Epithelial cell of proximal tubule (primary cell): ENCODE measurements at places on chromosomes 4 and X.

GRCh38 chr4:138500869-138501268 lies 258.7 kb upstream of the SLC7A11 start:
- DNase-seq: no peak

DNA sequence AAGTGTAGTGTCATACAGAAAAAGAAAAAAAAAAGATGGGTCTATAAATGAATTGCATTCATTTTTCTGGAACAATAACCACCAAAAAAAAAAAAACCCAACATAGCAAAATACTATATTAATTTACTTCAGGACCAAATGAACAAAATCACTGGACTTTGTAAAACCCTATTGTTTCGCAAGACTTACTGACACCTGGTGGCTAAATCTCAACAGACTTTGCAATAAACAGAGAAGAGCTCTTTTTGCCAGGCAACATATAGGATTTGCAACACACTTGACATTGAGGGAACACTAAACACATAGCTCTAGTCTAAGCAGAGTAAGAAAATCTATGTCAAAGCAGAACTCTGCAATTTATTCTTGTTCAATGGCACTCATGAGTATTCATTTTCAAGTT lies 990.2 kb downstream of the STPG2 start:
- DNase-seq: peak; percentile 2

DNA sequence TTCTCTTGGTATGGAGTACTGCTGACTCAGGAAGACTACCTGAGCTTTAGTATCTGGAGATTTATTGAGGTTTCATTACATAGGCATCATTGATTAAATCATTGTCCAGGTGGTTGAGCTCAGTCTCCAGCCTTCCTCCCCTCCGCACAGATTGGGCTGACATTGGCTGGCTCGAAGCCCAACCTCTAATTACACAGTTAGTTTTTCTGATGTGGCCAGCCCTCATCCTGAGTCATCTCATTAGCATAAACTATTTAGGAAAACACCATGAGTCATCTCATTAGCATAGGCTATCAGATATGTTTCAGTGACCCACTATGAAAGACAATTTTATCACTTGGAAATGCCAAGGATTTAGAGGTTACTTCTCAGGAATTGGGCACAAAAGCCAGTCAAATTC lies 93.9 kb upstream of the ANKRD50 start:
- DNase-seq: peak; percentile 63

- DNase-seq: no peak
These were observed 39.4 kb upstream of the GPC3 start for GRCh38 chrX:134024686-134025377.

DNA sequence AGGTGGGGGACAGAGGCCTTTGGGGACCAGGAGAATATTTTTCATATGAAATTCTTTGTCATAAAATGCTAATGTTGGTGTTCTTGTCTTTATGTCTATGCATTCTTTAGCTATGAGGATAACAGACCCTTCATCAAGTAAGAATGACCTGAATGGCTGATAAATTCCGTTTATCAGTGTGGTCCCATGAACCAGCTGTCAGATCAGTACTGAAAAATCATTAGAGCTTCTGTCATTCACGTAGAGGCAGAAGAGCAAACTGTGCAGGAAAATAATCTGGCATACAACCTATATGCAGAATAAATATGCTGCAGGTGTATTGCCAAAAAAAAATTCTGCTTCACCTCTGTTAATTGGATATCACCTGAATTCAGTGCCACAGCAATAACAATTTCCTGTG lies 828.6 kb downstream of the ADGRL3 start:
- no peak for DNase-seq

DNA sequence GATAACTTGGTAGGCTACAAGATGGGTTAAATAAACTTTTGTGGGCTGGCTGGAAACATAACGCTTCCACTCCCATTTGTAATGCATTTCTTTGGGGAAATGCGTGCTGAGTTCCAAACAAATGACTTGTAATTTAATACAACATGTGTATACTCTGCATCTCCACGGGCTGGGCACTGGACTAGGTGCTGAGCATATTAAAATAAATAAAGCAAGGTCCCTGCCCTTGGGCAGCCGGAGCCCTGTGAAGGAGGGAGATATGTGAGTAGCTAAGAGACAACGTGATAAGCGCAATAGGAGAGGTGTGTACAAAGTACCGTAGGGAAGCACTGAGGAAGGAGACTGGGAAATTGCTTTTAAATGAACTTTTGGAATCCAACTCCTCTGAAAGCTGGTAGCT lies 147.2 kb upstream of the RBPJ start:
- DNase-seq: no peak

- DNase-seq: no peak
These were observed 28.9 kb upstream of the CAMK2D start for GRCh38 chr4:113790478-113790877.

DNA sequence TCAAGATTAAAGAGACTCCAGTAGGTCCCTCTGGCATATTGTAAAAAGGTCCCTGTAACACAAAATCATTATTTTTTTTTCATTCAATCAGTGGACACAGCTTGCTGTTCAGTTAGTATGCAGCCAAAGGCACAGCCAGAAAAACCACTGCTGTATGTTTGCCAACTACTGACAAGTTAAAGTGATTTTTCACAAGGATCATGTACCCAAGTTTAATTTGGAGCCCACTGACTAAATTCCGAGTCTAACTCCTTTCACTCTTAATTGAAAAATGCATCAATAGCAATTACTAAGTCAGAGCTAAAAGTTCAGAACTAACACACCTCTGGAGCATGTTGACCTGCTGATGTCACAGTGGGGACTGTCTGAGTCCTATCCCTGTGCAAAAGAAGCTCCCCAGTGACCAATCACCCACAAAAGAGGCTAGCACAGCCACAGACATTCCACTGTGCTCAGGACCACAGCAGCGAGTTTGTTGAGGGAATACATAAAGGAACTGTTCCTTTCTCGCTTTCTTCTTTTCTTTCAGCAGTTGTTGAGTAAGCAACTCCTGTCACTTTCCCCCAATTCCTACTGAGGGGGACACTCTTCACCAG lies 60.4 kb downstream of the STX18 start:
- no peak for DNase-seq

DNA sequence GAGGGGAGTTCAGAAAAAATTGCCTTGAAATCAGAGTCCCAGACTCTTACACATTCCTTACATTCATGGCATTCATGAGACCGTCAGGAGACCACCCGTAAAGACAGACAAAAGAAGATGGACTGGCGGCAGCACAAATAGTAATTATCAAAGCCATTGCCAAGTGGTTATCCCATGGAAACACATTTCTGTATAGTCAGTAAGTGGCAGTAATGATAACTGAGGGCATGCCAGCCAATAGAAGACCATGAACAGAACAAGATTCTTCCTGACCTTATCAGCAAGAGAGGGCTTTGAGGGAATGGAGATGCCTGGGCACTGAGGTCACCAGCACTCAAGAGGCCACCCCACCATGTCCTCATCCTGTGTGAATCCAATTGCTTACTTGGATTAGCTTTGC lies 121.7 kb upstream of the HCCS start:
- no peak for DNase-seq

DNA sequence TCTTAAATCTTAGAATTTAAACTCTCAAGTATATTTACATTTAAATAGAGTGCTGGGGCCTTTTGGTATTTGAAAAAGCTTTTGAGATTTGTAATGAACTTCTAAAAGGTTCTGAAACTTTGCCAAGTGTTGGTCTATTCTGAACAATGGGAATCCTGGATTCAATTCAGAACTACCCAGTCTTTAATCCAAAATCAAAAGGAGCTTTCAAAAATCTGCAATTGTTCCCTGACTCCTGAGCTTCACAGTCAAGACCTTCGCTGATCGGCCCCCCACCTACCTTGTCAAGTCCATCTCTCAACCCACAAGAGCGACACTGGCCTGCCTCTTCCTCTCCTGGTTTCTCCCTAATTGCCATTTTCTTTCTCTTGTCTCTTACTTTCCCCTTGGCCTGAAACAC lies 666.1 kb upstream of the BOD1L1 start:
- DNase-seq: no peak

- no peak for DNase-seq
These were observed 62.1 kb upstream of the LANCL3 start for GRCh38 chrX:37509349-37509748.

DNA sequence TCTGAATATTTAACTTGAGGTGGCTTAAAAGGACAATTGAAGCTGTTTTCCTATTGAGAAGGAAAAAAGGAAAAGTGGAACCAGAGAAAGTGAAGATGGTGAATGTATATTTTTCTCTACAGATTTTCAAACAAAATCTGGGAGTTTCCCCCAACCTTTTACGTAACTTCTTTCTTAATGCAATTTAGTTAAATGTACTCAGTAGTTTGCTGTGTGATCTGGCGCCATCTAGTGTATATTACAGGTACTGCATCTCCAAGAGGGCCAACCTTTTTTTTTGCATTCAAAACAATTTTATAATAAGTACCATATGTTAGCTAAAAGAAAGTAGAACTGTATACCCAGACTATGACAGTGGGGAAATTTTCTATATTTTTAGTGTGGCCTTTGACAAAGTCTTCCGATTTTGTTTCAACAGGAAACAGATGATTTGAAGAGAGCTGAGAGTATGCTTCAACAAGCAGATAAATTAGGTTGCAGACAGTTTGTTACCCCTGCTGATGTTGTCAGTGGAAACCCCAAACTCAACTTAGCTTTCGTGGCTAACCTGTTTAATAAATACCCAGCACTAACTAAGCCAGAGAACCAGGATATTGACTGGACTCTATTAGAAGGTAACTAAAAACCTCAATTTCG lies 82.0 kb downstream of the PLS3 start:
- no peak for DNase-seq

DNA sequence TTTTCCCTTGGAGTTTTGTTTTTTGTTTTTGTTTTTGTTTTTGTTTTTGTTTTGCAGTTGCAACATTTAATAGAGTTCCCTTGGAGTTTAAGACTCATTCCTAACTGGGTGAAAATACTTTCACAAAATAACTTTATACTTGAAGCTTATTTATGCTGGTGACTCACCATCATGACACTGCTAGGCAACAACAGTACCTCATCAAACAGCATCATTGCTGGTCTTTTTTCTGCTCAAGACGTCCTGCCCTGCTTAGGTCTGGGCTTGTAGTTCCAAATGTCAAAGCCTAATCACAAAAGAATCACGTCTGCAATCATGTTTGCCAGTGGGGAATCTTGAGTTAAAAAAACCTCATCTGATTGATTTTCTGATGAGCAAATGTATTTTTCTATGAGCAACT lies 105.7 kb upstream of the PRPS2 start:
- DNase-seq: no peak

GRCh38 chr4:18318682-18319388 lies 297.3 kb upstream of the LCORL start:
- no peak for DNase-seq

DNA sequence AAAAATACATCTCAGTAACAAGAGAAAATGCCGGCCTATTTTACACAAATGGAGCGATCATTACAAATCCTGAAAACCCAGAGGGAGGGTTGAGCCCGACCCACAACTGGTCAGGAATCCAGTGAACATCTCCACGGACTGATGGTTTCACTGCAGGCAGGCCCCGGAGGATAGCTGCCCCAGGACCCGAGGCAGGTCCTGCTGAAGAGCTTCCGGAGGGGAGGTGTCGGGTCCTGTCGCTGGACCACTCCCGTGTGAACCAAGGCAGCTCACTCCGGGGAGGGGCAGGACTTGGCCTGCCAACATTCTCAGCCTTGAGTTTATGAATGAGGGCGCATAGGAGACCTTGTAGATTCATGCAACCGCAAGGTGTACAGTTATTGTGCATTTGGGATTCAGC lies 4.8 kb upstream of the CRMP1 start:
- DNase-seq: no peak

- DNase-seq: no peak
These were observed 119.8 kb downstream of the ZNF330 start for GRCh38 chr4:141340458-141340857.

DNA sequence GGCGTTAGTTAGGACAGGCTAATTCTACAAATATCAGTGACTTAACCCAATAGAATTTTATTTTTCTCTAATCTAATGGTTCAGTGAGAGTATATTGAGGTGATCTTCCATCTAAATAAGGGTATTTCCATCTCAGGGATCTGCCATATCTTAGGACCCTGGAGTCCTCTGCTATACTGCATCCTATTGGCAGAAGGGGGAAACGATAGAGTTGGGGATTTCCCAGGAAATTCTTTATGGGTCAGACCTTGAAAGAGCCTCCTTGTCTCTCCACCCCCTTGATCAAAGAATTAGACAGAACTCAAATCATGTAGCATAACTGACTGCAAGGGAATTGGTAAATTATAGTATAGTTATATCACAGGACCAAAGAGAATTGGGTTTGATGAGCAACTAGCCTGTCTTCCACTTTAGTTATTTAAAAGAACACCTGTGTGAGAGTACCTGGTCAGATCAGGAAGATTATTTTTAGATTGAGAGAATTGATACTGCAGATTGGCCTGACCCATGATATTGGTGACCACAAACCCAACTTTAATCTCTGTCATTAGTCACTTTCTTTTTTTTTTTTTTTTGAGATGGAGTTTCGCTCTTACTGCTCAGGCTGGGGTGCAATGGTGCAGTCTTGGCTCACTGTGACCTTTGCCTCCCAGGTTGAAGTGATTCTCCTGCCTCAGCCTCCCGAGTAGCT lies 25.6 kb downstream of the SMARCA5 start:
- no peak for DNase-seq

DNA sequence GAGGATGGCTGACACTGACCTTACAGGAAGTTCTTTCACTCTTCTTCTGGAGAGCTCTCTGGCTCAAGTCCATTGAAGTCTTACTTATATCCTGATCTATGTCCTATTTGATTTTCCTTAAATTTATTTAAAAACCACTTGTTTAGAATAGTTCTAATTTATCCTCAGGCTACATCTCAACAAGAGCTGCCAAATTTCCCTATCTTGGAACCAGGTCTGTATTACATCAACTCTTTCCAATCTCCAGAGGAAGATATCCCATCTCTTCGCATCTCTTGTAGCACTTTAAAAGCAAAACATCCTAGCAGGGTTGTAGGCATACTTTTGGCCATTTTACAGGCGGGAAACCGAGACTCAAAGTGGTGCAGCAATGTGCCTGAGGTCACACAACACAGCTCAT lies 290.5 kb upstream of the TEX13C start:
- no peak for DNase-seq

- DNase-seq: no peak
These were observed 203.5 kb upstream of the ITM2A start for GRCh38 chrX:79570524-79571240.

GRCh38 chr4:83561381-83561780 lies 25.5 kb downstream of the GPAT3 start:
- peak; percentile 85 for DNase-seq

DNA sequence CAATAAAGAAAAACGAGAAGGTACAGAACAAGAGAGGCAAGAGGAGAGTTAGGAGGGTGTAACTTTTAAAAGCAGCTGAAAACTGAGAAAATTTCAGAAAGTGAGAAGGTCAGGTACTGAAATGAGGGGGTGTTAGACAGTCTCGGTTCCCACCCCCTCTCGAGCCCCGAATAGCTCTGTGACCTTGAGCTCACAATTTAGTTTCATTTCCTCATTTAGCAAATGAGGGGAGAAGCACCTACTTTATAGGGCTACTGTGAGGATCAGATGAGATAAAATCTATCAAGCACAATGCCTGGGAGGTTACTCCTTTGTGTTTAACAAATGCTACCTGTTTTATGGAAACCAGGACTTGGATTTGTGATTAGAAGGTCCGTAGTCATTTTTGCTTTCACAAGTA lies 4.9 kb downstream of the UGT8 start:
- DNase-seq: no peak
